Heart left ventricle (tissue), 16 donors: ENCODE measurements at places on chromosomes 1 and 21. TPM values are rescaled to one million over a fixed set of nuclear protein-coding genes. Genes with fewer than 3 reads are reported as not detected.

Gene FMO2
- 28.6 TPM for total RNA-seq

Gene CHI3L2
- 1.2 TPM for total RNA-seq

GRCh38 chr1:37476460-37477197 lies 2.2 kb downstream of the ZC3H12A start:
- peak; percentile 70 for DNase-seq
- peak overlapping the region; percentile 93 for H3K4me3 ChIP-seq
- H3K27ac ChIP-seq: peak overlapping the region; percentile 95
- H3K4me1 ChIP-seq: peaks cover 78% of the 10 kb centered on the region

GRCh38 chr1:24963099-24963872 lies 33.2 kb upstream of the RUNX3 start:
- no peak overlapping the region for H3K4me3 ChIP-seq
- H3K4me1 ChIP-seq: no peaks in the 10 kb centered on the region
- no peaks in the 10 kb centered on the region for H3K36me3 ChIP-seq
